Stimulated activated effector memory CD8-positive, alpha-beta T cell treated with anti-CD3 and anti-CD28 coated beads, Interleukin-12 subunit alpha, Interleukin-12 subunit beta, amount 100 ng/mL, for 72 hours (primary cell): ENCODE measurements at places on chromosomes 4 and X.

GRCh38 chr4:183729069-183729406 lies 69.9 kb downstream of the TRAPPC11 start:
- no peak for DNase-seq

DNA sequence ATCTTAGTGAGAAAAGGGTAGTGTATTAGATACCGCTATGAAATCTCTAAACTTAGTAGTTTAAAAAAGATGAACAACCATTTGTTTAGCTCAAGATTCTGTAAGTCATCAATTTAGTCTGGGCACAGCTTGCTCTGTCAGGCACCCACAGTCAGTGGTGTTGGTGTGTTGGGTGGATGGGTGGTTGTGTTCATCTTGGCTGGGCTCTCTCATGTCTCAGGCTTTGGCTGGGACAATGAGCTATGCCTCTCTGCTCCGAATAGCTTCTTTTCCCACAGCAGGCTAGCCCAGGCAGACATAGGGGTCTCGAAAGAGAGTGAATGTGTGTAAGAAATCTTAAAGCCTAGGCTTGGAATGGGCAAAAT lies 127.0 kb upstream of the GATB start:
- DNase-seq: no peak

DNA sequence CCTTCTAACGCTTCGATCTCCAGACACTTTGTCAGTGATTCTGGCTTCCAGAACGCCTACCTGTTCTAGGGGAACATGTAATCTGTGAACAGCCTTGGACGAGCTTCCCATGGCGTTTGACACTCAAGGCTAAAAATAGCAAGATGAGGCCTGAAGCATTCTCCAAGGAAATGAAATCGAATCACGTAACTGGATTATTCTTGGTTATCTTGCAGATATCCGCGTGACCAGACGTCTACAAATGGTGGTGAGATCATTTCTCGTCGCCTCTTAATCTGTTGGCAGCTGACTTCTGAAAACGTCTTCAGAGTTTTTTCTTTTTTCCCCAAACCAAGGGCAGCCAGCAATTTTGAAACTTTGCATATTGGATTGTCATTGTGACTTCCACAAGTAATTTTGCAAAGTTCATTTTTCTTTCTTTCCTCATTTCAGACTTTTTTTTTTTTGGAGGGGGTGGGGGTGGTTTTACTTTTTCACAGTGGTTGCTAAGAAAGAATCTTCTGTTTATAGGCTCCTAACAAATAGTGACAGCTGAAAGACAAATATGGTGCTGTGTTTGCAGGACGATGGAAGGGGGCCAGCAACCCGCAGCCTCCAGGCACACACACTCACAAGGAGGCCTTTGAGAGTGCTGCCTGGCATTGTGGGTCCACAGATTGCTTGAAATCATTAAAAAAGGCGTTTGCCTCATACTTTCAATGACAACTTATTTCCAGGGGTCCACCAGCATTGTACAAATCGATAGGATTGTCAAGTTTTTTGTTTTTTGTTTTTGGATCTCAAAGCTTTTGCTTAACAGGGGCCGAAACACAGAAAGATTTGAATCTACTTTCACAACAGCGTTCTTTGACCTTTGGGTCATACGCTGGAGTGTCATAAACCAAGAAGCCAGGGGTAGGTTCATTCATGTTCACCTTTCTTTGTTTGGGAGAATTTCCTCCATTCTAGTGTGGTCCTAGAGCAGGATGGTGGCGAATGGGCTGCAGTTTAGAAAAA lies 32.4 kb upstream of the PDLIM3 start:
- DNase-seq: no peak

- DNase-seq: no peak
Measured at GRCh38 chr4:8876982-8877779, 5.5 kb upstream of the HMX1 start.

DNA sequence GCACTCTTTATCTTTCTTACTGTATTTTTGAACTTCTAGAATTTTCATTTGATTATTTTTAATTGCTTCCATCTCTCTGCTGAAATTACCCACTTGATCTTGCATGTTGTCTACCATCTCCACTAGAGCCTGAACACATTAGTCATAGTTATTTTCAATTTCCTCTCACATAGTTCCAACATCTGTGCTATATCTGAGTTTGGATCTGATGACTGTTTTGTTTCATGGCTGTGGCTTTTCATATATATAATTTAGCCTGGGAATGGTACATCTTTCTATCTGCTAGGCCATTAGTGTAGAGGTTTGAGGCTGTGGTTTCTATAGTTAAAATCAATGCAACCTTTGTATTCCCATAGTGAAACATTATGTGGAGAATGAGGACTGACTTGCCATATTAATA lies 33.2 kb downstream of the NPY2R start:
- DNase-seq: no peak

DNA sequence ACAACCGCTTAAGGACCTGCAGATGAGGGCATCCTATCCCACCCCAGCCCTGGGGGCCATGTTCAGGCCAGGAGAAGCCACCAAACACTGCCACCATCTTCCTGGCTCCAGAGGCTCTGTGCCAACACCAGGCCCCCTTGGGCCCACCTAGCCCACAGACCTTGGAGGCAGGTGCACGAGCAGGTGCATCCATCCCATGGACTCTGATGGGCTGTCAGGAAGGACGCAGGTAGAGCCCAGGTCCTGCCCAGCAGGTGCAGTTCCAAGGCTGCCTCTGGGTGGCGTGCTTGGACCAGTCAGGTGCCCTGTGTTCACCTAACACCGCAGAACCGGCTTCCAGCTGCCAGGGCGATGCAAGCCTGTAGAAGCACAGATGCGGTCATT lies 22.8 kb upstream of the PDE6B start:
- DNase-seq: peak; percentile 80

DNA sequence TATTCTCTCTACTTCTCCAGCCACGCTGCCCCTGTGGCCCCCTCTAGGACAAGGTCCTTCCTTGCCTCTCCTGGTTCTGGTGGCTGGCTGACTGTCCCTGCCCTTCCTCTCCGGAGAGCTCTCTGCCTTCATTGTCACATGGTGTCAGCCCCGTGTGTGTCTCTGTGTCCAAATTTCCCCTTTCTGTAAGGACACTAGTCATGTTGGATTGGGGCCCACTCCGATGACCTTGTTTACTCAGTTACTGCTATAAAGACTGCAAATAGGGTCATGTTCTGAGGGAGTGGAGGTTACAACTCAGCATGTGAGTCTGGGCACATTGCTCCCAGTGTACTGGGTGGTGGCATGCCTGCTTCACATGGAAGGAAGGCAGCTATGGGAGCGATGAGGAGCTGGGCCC lies 129.5 kb upstream of the PSAPL1 start:
- DNase-seq: no peak

DNA sequence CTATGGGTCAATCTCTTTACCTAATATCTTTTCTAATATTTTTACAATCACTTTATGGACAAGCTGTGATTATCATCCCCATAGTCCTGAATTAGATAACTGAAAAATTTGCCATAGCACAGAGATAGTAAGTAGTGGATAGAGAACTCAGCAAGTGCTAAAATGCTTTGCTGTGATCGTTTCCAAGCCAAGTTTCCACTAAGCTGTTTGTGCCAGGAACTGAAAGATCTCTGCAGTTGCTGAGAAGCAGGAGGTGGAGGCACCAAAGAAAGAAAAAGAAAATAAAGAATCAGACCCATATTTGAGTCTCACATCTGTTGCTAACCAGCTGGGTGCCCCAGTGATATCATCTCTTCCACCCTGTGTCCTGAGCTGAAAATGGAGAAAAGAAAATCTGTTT lies 605.6 kb upstream of the BOD1L1 start:
- no peak for DNase-seq

GRCh38 chr4:156101571-156101970 lies 147.9 kb upstream of the CTSO start:
- no peak for DNase-seq

DNA sequence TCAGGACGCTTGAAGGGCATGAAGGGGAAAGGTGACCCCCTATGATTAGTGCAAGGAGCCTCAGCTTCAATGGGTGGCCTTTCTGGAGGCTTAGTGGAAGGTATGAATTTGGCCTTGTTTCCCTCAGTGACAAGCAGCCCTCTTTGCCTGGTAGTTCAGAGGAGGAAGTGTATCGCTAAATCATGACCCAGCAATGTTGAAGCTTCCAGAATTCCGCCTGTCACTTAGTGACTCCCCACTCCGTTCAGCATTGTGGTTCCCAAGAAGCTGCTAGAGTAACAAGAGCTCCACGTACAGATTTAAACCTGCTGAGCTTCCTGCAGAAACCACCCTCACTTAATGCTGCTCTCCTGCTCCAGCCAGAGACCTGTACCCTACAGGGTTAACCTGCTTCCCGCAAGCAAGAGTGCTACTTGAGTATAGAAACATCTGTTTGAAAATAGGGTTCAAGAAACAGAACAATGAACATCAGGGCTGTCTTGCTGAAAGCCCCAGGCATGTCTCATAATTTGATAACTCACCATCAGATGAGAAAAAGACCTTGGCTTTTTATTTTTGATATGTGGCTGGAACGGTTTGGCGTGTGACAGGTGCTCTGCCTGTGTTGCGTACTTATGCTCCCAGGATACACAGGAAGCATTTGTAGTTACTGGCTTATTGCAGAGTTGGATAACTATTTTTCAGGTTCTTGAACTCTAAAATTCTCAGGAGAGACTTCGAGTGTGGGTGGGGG lies 105.2 kb downstream of the UCHL1 start:
- no peak for DNase-seq

GRCh38 chr4:77044461-77045150 lies 31.2 kb downstream of the CCNI start:
- DNase-seq: no peak

- DNase-seq: no peak
Measured at GRCh38 chr4:159221280-159221679, 118.4 kb downstream of the RAPGEF2 start.

- no peak for DNase-seq
Measured at GRCh38 chr4:170662250-170662649, 572.5 kb upstream of the AADAT start.

- no peak for DNase-seq
Measured at GRCh38 chr4:183200453-183200852, 101.4 kb downstream of the WWC2 start.

DNA sequence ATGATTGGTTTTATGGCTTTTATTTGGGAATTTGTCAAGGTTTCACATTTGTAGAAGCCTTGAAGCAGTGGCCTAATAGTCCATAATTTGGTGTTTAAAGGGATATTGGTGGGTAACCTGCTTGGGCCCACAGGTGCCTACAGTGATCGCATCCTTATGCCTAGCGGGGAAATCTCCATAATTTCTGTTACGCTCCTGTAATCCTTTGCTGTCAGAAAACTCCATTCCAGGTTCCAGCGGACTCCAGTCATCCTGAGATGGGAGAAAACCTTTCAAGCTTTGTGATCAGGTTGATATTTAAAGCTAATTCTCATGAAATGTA lies 257.0 kb upstream of the JADE1 start:
- no peak for DNase-seq

GRCh38 chr4:26003056-26003455 lies 89.0 kb downstream of the SMIM20 start:
- no peak for DNase-seq

DNA sequence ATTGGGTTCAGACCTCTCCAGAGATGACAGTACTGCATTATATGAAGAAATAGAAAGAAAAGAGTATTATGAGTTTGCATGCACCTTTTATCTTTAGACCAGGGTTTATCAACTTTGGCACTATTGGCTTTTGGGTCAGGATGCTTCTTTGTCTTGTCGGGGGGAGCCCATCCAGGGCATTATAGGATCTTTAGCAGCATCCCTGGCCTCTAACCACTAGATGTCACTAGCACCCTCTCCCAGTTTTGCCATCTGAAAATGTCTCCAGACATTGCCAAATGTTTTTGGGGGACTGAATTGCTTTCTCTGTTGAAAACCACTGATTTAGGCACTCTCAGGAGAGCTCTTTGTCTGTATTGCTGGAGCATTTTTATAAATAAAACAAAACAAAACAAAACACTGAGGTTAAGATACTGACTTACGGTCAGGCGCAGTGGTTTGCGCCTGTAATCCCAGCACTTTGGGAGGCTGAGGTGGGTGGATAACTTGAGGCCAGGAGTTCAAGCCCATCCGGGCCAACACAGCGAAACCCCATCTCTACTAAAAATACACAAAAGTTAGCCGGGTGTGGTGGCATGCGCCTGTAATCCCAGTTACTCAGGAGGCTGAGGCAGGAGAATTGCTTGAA lies 23.6 kb downstream of the CA5B start:
- DNase-seq: no peak

- DNase-seq: no peak
Measured at GRCh38 chr4:7394681-7395451, 39.9 kb downstream of the PSAPL1 start.

DNA sequence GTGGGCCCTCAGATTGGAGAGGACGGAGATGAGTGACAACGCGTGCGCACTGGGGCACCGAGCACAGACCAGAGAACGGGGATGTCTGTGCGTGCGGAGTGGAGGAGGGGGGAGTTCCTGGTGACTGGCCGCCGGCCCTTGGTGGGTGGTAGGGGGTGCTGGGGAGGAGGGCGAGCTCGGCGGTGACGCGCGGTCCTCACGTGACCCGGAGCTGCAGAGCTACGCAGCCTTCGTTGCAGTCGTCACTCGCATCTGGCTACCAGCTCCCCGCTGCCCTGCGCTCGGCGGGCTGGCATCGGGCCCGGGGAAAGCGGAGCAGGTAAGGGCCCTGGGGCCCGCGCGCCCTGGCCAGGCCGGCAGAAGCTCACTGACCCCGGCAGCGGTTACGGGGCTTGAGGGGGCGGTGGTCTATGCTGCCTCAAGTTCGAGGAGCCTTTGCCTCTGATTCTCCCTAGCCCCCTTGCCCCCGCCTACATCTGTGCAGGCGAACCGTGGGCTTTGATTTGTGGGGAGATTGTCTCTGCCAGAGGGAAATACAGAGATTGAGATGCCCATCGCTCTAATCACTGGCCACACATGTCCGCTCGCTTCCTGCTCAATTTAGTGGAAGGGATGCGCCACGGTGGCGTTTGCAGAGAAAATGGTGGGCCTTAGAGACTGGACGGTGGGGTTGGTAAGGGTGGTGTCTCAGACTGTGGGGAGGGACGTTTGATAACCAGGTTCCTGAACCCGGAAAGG lies at the start of gene ARMCX4:
Gene ARMCX4, plus strand, starts transcription at position 245 of the 738 bp plus-strand sequence. CDS start 3,134 bp downstream, outside the sequence.
- DNase-seq: no peak

GRCh38 chrX:48972220-48973164 lies 848 bp upstream of the KCND1 start:
- no peak for DNase-seq

DNA sequence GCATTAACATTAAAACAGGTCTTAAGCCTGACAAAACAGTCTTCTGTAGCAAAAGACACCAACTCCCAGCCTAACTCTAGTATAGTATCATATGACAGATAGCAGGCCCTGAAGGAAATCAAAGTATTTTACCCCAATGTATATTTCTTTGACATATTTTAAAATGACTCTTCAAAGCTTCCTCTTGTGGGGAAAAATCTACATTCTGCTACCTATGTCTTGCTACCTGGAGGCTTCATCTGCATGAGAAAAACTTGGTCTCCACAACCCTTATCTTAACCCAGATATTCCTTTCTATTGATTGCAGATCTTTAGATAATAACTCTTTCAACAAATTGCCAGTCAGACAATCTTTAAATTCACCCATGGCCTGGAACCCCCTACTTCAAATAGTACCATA lies 1620.4 kb downstream of the PCDH7 start:
- no peak for DNase-seq

DNA sequence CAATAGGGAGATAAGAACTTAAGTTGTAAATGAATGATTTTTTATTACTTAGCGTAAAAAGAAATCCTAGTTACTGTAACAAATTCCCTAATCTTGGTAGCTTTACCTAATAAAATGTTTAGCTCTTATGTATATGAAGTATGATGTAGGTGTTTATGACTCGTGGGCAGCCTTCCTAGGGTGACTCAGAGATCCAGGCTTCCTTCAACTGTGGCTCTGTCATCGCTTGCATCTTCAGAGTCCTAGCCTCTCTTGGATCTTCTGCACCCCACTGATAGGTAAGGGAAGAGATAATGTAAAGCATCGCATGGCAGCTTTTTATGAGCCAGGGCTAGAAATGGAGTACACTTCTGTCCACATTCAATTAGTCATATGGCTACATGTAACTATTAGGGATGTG lies 165.6 kb upstream of the GLRA2 start:
- DNase-seq: no peak
